Mesothelial cell of epicardium (in vitro differentiated cells): ENCODE measurements at places on chromosomes 11 and 22. TPM values are rescaled to one million over a fixed set of nuclear protein-coding genes. Genes with fewer than 3 reads are reported as not detected.

GRCh38 chr22:38416621-38417251, 38.3 kb downstream of the KCNJ4 start:
- DNase-seq: no peak

MFNG gene
- total RNA-seq: 0.83 to 0.97 TPM (median 0.91 TPM) in 3 replicates

MIOX gene
- total RNA-seq: 0.34 to 0.66 TPM in 2 of 3 replicates, not detected in the other

CALCA gene
- not detected in 3 replicates for total RNA-seq
